ENCODE measurements at places on chromosomes 5 and 9.

DNA sequence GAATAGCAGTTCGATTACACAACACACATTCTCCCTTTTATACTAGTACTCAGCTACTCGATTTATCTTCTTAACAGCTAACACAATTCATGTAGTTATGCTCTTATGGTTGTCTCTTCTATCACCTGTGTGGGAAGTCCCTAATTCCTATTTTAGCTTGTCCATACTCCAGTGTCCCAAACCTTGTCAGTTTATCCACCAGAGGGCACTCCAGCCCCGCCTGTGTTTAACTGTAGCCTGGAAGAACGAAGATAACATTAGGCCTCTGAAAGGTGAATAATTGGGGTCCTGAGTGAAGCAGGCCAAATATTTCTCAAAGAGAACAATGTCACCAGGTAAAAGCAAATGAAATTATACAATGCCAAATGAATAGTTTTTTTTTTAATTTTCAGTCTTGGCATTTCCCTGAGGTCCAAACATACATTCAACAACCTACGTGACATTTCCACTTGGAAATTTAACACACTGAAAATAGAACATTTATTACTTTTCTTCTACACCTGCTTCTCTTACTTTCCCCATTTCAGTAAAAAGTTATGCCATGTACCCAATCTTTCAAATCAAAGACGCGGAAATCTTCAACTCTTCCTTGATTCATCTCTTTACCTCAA lies 560.7 kb downstream of the HTR1A start:
- no peak for DNase-seq

DNA sequence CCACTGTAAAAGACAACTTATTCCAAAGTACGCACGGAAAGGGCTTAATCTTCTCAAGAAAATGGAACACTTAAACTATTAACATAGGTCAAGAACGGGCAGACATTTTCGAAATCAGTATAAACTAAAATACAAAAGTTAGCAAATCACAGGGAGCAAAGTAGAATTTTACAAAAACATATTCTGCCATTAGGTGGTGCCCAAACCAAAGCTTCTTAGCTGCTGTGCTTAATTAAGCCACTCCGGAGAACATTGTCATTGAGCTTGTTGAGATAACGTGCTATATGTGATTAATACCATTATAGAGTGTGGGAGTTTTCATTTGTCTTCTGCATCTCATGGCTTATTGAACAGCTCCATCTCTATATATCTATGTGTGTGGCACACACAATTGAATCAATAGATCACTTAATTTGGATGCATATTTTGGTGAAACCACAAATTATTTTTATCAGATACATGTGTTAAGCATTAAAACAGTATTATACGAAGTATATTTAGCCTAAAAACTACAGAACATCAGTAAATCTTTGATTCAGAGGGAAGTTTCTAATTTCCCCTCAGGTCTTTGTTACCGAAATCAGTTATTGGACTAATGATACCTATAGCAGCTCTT lies 23.4 kb downstream of the UBLCP1 start:
- DNase-seq: no peak

DNA sequence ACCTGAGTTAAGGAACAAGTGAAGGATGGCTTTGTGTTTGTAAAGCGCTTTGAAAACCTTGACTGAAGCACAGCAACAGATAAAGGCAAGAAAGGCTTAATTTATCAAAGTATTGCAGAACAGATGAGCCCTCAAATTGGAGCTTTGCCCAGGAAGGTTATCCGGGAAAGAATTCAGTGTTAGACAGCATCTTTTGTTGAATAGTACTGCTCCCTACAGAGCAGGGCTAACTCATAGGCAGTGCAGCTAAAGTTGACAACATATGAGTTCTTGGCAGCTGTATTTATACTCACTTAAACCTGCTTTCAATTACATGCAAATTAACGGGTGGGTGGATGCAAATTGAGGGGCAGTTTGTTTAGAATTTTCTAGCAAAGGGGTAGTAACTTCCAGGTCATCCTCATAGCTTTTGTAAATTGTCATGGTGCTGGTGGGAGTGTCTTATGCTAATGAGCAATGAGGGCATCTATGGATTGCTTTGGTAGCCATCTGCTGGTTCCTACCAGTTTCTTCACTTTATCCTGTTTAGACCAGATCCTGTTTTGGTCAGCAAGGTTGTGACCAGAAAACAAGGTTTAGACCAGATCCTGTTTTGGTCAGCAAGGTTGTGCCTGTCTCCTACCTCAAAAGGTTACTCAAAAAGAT lies 105.8 kb downstream of the GDA start:
- no peak for DNase-seq

DNA sequence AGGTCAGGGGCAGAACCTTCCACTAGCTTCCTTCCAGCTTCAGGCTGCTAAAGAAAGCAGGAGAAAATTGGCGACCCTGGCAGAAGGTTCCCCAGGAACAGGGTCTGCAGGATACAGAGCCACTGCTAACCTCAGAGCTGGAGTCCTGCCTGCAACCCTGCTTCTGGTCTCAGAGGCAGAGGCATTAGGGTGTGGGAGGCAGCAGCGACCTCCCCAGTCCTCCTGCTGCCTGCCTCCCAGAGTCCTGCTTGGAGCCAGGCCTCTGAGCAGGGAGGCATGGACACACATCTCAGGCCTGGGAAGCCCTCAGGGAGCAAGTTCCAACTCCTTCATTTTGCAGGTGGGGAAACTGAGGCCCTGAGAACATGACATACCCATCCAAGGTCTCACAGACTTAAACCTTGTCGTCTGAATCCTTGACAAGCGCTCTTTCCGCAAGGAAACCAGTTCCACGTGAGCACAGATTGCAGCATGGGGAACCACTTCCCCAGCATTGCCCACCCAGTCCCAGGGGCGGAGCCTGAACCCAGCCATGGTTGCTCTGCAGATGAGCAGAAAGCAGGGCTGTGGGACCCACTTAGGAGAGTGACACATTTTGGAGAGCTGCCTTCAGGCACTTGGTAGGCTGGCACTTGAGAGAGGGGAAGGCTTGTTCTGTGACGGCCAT lies 28.2 kb upstream of the HAND1 start:
- DNase-seq: no peak

- no peak for DNase-seq
These were observed 19.0 kb upstream of the LPCAT1 start for GRCh38 chr5:1542781-1543180.

GRCh38 chr9:13284011-13284410 lies 4.5 kb upstream of the MPDZ start:
- no peak for DNase-seq

DNA sequence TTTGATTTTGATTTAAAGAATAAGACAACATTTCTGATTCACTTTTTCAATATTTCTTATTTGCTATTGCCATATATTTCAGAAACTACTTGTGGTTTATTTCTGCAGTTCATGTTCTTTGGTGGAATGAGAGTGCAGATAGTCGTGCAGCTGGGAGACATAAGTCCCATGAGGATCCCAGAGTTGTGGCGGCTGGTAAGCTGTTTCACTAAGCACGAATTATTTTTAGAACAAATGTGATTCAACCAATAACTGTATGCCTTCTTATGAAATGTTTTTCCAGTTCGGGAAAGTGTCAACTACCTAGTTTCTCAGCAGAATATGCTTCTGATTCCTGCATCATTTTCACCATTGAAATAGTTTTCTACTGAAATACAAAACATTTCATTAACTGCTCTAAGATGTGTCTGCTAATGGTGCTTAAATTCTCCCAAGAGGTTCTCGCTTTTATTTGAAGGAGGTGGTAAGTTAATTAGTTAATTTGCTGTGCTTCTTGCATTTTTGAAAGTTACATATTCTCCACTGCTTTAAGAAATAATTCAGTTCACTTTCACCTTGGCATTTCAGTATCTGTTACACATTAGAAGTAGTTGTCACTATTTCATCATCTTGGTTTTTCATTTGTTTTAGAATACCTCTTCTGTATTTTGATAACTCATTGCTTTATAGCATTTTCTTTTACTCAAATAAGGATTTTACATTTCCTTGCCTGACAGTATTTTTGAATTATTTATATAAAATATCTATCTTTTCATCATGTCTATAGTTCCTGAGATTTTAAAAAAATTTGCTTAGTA lies 9.0 kb downstream of the NIPSNAP3B start:
- no peak for DNase-seq

GRCh38 chr5:32331217-32331934 lies 18.6 kb upstream of the MTMR12 start:
- no peak for DNase-seq

- no peak for DNase-seq
These were observed 19.4 kb downstream of the ENHO start for GRCh38 chr9:34503406-34503805.

GRCh38 chr5:150377964-150378694 lies 20.6 kb downstream of the TCOF1 start:
- DNase-seq: no peak

GRCh38 chr5:2886531-2886930 lies 135.1 kb upstream of the IRX2 start:
- no peak for DNase-seq

DNA sequence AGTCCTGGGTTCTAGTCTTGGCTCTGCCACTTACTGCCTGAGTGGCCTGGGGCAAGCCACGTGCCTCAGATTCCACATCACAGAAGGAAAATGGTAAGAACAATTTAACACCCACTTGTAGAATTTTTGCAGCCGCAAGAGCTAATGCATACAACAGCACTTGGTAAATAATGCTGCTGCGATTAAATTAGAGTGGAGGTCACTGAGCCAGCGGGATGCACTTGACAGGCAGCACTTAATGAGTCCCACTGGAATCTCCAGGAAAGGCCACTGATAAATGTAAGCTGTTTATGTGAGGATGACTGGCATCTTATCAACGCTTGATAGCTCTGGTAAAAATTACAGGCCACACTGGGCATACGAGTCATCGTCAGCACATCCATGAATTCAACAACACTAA lies 59.4 kb upstream of the UBTD2 start:
- no peak for DNase-seq

DNA sequence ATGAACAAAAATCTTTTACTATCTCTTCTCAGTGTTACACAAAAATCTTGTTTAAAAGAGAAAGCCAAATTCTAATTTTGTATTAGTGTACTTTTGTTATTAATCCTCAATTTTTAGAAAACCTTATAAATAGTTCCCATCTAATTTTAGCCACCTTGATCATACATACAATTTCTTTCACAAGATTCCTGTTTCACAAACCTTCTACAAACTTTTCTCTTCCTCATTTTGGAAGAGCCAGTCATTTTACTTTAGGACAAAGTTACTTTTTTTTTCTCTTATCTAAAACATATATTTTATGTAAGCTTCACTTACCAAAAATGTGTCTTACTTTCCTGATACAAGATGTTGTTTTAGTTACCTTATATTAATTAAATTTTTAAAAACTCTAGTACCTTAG lies 161.3 kb downstream of the YIPF5 start:
- no peak for DNase-seq

DNA sequence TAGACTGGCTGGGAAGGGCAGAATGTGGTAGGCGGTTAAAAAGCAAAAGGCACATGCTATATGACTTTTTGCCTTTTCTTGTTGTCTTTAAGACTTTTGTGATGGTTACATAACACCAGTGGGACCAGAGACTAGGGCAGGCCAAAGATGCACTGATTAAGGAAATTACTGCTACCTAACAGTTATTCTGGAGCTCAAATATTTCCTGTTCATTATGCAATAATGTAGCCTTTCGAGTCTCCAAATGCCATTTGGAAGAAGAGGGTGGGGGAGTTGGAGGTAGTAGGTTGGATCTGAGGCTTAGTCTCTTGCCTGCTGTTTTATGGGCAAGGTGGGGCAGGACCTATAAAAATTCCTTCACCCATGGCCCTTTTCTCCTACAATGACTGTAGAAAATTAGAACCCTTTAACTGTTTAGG lies 51.7 kb downstream of the SH3GL2 start:
- no peak for DNase-seq

GRCh38 chr5:134019636-134020035 lies 14.9 kb upstream of the VDAC1 start:
- DNase-seq: no peak

GRCh38 chr5:163596608-163597315 lies 91.3 kb downstream of the MAT2B start:
- DNase-seq: no peak

DNA sequence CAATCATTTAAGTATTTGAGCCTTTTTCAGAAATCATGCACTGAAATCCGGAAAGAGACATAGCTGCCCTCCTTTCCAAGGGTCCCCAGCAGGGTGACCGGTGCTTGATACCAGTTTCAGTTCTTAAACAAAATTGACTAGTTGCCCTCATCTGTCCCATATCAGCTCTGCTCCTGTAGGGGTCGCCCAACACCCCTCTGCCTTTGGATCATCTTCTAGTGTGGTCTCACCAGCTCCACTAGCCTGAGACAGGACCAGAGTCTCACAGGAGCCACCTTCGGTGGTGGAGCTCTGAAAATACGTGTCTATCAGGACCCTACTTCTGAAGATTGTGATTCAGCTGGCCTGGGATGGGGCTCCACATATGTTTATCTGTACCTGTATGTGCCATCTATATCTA lies 428.2 kb downstream of the ENC1 start:
- DNase-seq: no peak
